ENCODE measurements at places on chromosomes 3 and 15.

DNA sequence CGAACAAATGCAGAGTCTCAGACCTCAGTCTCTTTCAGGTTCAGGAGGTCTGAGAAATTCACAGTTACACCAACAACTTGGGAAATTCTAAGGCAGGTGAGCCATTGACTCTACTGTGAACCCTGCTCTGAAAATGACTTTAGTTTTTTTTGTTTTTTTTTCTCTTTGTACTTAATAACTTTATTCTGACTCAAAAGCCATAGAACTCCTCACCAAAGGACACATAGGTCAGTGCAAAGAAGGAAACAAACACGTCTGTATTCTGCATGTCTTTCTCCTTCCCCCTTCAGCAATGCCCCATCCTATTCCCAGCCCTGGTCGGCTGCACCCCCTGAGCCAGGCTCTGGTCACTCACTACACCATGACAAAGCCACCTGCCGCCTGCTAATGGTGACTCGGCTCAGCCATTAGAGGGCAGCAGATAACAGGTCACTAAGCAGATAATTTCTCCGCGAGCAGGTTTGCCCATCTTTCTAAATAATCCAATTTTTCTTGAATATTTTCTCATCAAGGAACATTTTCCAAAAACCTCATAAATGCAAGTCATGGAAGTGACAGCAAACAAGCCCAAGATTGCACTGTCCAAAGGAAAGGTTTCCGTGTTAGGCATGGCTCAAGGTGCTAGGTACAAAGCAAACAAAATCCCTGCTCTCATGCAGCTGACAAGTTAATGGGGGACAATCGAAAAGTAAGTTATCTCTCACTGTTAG lies 37.7 kb downstream of the TM4SF4 start:
- peak; percentile 55 for DNase-seq

DNA sequence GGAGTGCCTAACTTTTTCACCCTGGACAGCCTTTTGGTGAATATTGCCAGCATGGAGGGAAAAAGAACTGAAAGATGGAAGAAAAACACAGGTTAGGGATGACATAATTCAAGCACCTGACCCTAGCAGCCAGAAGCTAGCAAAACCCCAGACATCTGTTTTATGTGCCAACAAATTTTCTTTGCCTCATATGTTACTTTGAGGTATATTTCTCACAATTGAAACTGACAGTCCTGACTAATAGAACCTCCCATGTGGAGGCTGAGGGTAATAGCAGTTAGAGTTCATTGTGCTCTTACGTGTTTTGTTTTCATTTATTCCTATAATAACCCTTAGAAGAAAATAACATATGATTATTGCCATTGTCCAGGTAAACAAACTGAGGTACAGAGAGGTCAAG lies 71.5 kb upstream of the SLC25A26 start:
- no peak for DNase-seq

DNA sequence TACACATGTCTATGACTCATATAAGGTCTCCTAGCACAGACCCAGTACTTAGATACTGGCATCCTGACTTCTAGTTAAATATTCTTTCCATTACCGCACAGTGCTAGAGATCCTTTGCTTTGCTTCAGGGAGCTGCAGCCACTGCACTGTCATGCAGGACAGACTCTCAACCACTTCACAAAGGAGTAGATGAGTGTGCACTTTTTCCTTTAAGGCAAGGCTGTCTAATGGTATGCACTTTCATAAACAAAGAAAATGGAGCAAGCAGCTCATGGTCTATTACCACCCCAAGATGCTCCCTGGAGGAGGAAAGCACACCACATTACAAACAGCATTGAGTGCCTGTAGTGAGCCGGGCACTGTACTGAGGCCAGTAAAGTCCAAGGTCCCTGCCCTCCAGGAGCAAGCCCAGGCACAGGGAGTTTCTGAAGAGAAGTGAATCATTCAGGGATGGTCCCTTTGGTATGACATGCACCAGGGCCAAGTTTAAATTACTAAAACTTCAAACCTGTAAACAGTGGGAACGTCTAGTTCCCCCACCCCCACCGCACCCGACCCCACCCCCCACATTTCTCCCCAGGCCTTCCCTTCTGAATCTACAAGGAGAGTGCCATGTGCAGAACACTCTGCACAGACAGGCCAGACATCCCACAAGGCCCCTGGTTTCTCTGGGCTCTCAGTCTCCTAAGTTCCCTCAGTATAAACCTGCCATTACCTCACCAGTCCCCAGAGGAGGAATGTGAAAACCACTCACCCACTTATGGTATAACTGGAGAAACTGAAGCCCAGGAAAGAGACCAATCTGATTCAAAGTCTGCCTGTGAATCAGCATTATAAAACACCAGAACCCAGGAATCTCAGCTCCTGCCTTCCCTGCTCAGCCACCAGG lies 107.8 kb upstream of the BCL6 start:
- DNase-seq: no peak

DNA sequence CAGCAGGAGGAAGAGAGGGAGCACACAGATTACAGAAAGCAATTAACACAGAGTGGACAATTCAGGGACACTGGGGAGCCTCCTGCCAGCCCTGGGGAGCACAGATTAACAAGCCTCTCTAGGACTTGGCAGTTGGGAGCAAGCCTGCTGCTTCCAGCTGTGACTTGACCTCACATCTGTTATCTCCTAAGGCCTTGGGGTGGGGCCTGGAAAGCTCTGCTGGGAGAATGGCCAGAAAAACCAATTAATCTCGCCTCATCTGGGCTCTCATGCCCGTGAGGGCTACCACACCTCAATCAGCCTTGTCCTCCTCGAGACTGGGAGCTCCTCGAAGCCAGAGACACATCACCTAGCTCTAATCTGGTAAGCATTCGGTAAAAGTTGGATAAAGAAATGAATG lies 39.1 kb downstream of the SEMA5B start:
- no peak for DNase-seq

GRCh38 chr3:49119036-49119435 lies 1.6 kb downstream of the USP19 start:
- no peak for DNase-seq

DNA sequence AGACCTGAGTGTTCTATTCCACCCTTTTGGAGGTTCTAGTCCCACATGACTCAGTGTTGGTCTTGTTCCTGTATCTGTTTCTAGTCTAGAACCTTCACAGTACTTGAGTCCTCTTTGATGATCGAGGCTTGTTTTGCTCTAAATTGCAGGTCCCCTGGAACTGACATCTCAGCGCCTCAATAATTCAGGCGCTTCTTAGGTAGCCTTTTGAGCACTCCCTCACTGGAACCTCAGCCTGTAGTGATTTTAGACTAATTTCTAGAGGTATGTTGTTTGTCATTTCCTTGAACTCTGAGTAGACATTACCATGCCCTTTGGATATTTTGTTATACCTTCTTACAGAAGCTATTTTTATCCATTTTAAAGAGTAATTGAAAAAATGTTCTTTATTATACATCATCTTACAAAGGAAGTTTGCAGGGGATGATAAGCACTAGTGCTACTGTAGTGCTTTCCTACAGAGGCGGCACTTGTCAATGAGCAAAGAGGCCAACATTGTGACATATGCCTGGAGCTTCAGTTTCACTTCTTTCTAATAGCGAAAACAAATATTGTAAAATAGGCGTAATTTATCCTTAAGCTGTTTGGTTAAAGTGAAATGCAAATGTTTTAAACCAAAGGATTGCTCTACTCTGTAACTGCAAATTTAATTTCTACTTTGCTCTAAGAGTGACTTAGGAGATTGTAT lies 75.7 kb downstream of the EFL1 start:
- DNase-seq: no peak

GRCh38 chr15:92821491-92822116 lies 78.5 kb upstream of the CHD2 start:
- DNase-seq: no peak

DNA sequence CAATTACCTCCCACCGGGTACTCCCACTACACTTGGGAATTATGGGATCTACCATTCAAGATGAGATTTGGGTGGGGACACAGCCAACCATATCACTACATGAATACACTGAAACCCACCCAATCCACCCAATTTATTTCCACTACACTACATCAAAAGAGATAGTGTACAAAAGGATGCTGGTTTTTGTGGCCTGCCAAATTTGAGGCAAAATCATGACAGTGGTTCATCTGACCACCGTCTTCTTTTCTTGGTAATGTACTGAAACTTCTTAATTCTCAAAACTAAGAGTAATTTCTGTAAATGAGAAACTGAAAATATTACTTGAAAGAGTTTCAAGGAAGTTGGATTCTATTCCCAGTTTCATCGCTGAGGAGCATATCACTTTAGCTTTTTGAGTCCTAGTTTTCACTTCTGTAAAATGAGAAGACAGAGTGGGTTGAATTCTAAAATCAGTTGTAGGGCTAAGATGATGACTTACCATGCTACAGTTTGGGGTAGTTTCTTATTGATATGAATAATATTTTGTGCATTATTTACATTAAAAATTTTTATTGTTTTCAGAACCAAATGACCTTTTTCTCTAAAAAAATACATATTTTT lies 360.4 kb upstream of the CNTN6 start:
- DNase-seq: no peak

- DNase-seq: no peak
These were observed 5.1 kb upstream of the DNAH1 start for GRCh38 chr3:52310861-52311575.

DNA sequence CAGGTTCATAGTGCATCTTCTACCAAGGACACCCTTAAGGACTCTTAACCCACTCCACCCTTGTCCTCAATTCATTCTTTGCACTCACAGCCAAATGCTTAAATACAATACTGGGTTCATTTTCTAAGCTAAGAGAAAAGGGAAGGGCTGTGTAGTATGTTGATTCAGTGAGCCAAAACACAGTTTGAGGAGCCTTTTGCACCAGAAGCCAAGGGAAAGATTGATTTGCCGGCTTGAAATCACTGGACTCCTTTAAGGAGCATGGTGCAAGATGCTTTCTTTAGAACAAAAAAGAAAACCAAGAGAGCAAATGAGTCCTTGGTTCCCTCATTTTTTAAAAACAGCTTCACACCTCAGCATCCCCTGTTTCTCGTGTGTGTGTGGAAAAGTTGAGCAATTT lies 47.8 kb downstream of the BOC start:
- no peak for DNase-seq

DNA sequence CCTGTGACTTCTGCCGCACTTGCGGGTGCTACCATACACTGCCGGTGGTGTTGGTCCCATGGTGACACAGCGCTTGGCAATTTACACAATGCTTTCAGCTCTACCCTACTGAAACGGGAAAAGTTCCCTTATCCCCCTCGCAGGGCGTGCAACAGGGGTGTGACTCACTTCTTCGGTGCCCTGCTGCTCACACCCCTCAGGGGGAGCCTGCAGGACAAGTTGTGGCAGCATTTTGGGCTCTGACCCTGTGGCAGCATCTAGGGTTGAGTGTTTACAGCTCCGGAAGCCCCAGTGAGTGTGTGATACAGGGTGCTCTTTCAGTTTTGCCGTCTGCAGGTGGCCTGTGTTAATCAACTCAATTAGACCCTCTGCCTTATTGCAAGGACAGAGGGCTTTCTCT lies 324.7 kb upstream of the RGMA start:
- DNase-seq: no peak

- DNase-seq: no peak
These were observed 75.8 kb downstream of the FBLN2 start for GRCh38 chr3:13624671-13625125.

GRCh38 chr3:1953536-1953935 lies 145.1 kb upstream of the CNTN4 start:
- no peak for DNase-seq

- DNase-seq: no peak
These were observed 208.4 kb upstream of the ALCAM start for GRCh38 chr3:105158286-105158685.

DNA sequence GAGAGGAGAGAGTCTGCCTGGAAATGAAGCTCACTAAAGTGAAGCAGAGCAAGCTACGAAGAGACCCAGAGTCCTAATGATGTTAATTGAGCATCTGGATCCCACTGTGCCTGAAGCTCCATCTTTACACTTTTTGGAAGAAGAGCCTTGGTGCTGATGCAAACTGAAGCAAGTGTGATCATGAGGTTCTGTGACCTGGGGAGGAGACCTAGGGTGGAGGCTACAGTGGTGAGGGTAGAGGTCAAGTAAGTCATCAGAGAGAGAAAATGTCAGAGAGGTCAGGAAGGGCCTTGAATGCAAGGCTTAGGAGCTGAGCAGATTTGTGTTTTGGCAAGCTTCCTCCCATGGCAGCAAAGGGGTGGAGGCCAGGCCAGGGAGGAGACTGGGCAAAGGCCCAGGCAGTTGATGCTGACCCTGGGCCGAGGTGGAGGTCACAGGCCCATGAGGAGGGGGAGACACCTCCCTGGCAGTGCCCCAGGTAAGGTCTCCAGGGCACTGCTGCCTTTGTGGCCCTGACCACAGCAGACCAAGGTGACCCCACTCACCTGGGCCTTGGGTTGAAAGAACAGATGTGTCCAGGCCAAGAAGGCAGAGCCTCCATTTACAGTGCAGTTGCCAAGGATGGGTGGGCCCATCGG lies 1.6 kb downstream of the GRIP2 start:
- no peak for DNase-seq

- DNase-seq: no peak
These were observed 10.6 kb downstream of the RAB6B start for GRCh38 chr3:133884887-133885711.

GRCh38 chr3:56919137-56919796 lies 117.5 kb upstream of the ARHGEF3 start:
- DNase-seq: no peak

DNA sequence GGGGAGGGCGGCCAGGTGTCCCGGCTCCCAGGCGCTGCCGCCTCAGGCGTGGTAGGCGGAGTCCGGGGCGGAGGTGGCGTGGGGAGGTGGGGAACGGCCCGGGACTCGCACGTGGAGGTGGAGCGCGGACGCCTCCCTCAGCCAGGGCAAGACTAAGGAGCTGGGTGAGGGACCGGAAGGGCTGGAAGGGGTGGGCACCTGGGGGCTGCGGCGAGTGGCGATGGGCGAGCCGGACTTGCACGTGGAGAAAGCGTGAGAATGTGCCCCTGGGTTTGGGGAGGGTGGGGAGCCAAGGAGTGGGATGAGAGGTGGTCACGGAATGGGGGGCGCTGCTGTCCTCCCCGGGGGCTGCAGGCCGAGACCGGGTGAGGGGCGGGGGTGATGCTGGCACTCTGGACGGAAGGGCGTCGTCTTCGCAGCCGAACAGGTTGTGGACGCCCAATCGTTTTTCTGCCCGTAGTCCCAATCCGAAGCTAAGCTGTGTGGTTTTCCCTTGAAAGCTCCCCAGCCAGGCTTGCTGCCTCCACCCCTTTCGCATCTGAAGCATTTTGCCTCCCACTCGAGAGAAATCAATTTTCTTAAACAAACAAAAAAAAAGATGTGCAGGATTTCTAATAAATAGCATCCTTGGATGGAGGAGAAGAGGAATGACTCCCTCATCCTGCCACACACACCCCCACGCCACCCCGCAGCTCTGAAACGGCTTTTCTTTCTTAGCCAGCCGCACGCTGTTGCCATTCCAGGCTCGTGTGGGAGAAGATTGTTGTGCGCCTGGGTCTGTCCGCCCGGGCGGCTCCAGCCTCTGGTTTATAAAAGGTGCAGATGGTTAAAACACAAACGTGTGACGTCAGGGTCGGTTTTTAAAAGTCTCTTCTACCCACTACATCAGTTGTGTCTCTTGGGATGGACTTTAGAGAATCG lies 62.5 kb upstream of the ANKRD28 start:
- peak; percentile 54 for DNase-seq

- no peak for DNase-seq
These were observed 19.9 kb downstream of the CYP8B1 start for GRCh38 chr3:42855547-42856380.

GRCh38 chr3:190514413-190515153 lies 698 bp downstream of the IL1RAP start:
- peak; percentile 24 for DNase-seq

All from renal pelvis (tissue), 12 donors.